Osteoblast (primary cell): ENCODE measurements at places on chromosomes 6 and 20. TPM values are rescaled to one million over a fixed set of nuclear protein-coding genes. Genes with fewer than 3 reads are reported as not detected.

MATN4 gene
- total RNA-seq: under 0.01 TPM in 1 of 2 replicates, not detected in the other

LY86 gene
- not detected in 2 replicates for total RNA-seq

RUNX2 gene
- total RNA-seq: 30.0 and 35.4 TPM in 2 replicates

RAET1G gene
- total RNA-seq: 1.5 and 1.8 TPM in 2 replicates

MRPS10 gene
- 46.9 and 52.5 TPM in 2 replicates for total RNA-seq

PRRT1 gene
- under 0.01 TPM in 1 of 2 replicates, not detected in the other for total RNA-seq

COL21A1 gene
- total RNA-seq: 8.0 and 19.2 TPM in 2 replicates

TSPO2 gene
- not detected in 2 replicates for total RNA-seq
